ENCODE measurements at places on chromosomes 3 and 15.
A peak's percentile ranks its signal among the peaks of the same experiment; 100 is the strongest.

DNA sequence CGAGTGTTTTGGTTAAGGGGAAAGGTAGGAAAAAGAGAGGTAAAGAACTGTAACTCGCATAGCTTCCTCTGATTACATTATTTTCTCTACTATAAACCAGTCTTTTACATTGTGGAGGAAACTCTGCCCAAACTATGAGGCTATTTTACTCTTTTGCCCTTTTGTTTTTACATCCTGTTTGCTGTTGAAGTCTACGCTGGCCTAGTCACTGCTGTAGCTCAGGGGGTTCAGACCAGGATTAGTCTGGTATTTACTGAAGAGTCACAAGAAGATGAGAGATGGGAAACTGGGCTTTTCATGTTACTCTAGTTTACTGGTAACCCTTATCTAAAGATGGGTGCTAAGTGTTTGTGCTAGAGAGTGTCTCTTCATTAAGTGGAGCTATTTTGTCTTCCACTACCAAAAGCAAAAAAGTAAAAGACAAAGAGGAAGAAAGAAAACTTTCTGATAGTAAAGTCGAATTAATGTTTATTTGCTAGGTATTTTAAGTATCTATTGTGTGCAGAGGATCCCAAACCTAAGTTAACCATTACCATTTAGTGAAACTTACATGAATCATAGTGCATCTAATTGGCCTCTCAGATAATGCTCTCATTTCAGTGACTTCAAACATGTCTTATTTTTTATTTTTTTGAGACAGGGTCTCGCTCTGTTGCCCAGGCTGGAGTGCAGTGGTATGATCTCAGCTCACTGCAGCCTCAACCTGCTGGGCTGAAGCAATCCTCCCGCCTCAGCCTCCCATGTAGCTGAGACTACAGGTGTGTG lies 10.9 kb downstream of the RARB start:
- no peak for DNase-seq

DNA sequence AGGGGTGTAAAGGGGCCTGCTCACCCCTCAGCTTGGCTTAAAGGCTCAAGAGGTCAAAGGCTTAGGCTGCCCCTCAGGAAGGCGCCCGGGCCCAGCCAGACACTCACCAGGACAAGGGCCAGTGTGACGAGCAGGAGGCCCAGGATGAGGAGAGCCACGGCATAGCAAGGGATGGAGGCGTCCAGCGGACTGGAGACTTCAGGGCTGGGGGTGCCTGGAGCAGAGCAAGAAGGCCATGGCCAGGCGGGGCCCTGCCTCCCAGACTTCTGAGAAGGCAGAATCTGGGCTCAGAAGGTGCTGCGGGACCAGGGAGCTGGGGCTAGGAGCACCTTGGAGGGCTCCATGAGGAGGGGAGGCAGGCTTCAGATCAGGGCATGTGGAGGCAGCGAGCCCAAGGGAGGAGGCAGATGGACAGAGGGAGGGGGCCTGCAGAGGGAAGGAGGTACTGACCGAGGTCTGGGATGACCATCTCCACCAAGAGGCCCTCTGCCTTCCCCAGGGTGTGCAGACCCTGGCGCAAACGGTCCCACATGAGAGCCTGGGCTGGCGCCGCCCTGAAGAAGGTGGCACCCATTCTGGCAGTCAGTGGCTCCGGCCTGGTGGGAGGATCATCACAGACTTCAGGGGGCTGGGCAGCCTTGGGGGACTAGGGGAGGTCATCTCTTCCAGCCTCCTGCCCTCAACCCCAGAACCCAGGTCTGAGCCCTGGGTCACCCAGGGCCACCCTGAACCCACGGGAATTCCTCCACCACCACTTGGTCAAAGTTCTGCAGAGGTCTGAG lies 24.5 kb downstream of the C15orf39 start:
- DNase-seq, result no peak

DNA sequence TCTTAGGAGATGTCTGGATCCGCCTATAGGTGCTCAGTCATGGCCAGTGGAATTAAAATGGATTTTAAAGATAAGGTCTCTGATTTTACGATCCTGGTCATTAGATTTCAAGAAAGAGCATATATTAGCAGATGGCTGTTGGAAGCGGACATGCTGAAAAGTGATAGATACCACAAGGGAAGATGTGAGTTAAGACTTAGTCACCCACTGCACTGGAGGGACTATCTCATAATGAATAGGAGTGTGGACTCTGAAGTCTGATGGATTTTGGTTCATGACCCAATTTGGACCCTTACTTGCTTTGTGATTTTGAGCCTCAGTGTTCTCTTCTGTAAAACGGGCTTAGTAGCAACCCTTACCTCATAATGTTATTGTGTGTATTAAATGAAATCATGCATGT lies 214.7 kb downstream of the CHST2 start:
- no peak for DNase-seq

DNA sequence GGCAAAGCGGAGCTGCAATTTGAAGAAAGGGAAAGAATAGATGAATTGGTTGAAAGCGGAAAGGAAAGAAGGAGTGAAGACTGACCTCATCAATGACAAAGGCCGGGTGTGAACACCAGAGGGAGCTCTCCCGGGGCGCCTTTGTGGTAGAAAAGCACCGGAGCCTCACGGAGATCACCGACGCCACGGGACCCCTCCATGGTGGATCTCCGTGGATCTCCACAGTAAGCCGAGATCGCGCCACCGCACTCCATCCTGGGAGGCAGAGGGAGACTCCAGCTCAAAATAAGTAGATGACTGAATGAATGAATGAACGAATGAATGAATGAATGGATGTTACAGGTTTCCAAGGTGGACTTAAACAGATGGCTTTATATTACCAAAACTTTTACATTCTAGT lies 25.0 kb downstream of the GPR160 start:
- DNase-seq, result no peak

DNA sequence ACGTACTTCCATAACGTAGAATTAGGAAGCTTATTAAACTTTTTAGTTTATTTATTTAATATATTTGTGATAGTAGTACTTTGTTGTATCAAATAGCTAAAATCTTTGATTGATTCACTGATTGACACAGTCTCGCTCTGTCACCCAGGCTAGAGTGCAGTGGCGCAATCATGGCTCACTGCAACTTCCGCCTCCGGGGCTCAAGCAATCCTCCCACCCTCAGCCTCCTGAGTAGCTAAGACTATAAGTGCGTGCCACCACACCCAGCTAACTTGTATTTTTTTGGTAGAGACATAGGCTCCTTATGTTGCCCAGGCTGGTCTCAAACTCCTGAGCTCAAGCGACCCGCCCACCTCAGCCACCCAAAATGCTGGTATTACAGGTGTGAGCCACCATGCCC lies 5.7 kb downstream of the APH1B start:
- no peak for DNase-seq

- DNase-seq, result no peak
Observed at GRCh38 chr15:64430000-64430735, 30.2 kb upstream of the ZNF609 start.

- no peak for DNase-seq
Observed at GRCh38 chr3:172904711-172905373, 154.3 kb downstream of the ECT2 start.

DNA sequence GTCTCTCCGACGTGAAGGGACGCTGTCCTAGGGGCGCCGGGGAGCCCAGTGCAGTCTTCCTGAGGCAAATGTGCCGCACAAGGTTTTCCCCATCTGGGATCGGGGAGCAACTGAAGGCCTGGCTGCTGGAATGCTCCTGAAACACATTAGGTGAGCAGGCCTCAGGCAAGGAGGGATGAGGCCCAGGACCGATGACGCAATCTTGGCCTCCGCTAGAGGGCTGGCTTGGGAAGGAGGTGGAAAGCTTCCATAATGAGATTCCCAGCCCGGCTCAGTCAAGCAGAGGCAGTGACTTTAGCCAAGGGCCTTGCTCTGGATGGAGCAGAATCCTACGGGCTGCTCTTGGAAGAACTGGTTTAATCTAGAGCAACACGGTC lies 50.8 kb downstream of the CPN2 start:
- DNase-seq, result peak; percentile 93

GRCh38 chr15:39498629-39499028 lies 82.2 kb upstream of the THBS1 start:
- DNase-seq, result no peak

- peak; percentile 52 for DNase-seq
Observed at GRCh38 chr3:65672871-65673815, 365.6 kb downstream of the MAGI1 start.

DNA sequence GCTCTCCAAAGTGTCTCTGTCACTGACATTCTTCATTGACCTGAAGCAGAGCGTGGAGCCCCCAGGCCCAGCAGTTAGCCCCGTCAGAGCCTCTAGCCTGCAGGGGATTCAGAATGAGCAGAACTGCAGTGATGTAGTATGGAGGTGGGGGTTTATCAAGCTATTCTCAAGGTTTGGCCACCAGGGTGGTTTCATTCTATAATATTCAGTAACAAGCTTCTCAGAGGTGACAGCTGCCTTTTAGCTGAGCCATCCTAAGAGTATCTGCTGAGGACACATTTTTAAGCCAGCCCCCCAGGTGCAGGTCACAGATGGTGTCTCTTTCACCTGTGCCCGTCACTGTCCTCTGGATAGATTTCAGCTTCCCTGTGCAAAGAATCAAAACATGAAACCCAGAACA lies 31.9 kb downstream of the CMTM7 start:
- no peak for DNase-seq

GRCh38 chr3:122111974-122112373 lies 56.8 kb downstream of the CD86 start:
- DNase-seq, result no peak

DNA sequence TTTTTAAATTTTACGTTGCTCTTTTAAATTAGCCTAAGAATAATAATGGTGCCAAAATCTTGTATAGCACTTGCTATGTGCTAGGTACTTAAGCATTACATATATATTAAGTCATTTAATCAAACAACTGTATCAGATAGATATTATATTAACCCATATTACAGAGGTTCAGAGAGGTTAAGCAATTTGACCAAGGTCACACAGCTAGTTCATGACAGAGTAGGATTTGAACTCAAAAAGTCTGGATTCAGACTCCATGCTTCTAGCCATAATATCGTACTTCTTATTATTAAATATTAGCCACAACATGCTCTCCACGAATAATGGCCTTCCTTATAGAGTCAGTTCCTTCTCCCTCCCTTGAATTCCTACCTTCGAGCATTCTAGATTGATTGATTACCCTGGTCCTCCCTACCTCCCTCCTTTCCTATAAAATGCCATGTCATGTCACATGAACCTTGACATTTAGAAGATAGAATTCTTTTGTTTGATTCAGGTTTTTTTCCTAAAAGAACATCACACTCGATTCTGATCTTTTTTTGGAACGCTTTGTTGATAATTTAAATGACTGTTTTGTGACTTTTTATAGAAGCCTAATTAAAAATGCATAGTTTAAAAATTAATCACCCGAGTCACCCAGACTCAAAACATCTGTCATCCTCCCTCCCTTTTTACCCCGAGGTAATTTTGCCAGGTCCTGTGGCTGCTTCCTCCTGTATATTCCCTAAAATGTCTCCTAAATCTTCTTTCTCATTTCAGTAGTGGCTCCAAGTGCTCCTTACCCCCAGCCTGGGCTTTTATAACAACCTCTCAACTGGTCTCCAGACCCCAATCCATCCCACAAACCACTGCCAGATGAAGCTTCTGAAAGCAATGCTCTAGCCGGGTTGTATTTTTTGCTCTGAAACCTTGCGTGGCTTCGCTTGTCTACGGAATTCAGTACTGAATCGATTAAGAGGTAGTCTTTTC lies 8.5 kb upstream of the PSMD6 start:
- DNase-seq, result no peak

DNA sequence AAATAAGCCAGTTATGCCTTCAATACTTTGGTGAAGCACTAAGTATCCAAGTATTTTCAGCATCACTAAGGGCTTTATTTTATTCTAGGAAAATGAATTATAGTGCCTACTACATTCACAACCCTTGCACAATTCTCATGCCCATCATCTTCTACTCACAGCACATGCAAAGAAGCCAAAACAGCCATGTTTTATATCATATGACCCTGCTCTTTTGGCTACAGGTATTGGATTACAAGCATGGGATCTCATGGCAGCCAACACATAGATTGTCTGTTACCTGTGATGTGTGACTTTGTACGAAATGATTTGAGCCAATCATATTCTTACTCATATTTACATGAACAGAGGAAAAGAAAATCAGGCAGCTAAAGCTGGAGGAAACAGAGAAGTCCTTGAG lies 38.6 kb downstream of the STT3B start:
- DNase-seq, result no peak

- no peak for DNase-seq
Observed at GRCh38 chr3:65729973-65730372, 308.7 kb downstream of the MAGI1 start.

- no peak for DNase-seq
Observed at GRCh38 chr15:68985361-68985891, 29.1 kb upstream of the NOX5 start.

- no peak for DNase-seq
Observed at GRCh38 chr3:7745711-7746110, 755.9 kb upstream of the LMCD1 start.
